ENCODE measurements at places on chromosomes 5 and 9.

DNA sequence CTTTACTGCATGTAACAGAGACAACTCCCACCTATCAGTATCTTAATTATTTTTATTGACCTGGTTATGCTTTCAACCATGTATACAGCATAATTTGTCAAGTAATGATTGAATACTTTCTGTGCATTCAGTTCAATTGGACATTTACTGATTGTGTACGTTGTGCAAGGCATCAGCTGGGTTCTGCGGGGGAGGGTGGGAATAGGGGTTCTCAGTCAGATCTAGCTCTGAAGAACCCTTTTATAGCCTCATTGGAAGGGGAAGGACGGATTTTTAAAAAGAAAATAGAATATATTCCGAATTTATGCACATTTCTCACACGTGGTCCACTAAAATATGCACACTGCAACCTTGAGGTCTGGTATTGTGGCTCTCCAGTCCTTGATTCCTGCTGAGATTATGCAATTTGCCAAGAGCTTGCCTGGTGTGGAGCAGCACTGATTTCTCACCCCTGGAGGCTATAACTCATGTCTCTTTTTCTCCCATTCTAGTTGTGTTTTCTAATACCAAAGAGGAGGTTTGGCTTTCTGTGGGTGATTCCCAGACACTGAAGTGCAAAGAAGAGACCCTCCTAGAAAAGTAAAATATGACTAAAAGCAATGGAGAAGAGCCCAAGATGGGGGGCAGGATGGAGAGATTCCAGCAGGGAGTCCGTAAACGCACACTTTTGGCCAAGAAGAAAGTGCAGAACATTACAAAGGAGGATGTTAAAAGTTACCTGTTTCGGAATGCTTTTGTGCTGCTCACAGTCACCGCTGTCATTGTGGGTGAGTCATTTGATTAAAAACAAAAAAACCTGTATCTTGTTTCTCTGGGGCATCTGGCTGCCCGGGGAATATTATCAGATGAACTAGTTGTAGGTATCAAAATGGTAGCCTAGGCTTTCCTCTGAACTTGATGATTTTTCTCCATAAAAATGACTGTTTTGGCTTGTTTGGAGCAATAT, 1.7 kb downstream of the SLC1A3 start:
- DNase-seq: no peak

GRCh38 chr5:168843277-168844015, 264.3 kb upstream of the PANK3 start:
- DNase-seq: no peak

- DNase-seq: no peak
Observed at GRCh38 chr5:167644619-167645018, 646.8 kb upstream of the WWC1 start.

GRCh38 chr5:110517396-110517795, 209.1 kb downstream of the TMEM232 start:
- no peak for DNase-seq

All from NCI-H2107 (cell line).